Adipocyte (in vitro differentiated cells): ENCODE measurements at places on chromosomes 7 and 10.

DNA sequence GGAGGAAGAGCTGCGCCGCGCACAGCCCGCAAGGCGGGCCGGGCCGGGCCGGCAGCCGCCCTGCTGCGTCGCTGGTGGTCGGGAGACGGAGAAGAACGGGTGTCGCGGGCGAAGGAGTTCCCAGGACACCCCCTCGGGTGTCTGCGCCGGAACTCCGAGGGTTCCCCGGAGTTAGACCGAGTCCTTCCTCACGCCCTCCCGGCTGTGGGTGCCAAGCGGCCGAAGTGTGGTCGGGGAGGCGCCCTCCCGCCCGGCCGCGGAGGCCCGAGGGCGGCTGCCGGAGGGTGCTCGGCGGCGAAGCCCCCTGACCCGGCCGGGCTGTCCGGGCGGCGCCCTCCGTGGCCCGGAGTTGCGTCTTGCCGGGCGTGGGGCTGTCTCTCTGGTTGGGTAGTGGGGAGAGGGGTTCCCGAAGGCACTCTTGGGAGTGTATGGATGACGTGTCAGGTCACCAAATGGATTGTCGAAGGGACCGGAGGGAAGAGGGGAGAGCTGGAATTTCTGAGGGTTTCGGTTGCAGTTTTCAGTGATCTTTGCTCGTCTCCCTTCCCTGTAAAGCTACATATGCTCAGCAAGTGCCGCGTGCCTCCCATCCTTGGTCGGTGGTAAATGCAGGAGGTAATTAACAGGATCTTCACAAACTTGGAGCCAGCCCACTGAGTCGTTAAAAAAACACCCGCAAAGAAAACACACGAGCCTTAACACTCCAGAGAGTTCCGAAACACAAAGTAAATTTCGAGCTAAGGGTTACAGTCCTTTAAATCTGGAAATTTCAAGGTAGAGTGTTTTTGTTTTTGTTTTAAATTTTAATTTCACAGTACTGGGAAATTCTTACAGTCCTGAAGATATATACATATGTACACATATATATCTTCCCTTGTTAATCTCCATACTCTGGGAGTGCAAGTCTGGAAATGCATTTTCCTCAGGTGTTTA is 871 bp downstream of the ST7 start:
- peak; percentile 85 for DNase-seq

DNA sequence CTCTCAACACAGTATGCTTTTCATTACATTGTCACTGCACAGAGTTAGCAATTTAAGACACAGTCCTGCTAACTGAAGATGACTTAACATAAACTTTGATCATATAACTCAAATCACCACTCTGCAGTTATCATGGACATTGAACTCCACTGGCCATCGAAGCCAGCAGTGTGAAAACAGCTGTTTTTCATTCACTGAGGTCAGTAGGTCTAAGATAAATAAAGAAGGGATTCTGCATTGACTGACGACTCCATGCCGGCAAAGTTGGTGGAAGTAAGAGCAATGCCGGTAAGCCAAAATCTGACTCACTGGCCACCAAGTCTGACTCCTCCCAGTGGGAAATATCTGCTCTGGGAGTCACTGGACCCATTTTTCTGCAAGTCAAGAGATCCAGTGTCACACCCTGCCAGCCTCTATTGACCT is 449.9 kb upstream of the ANKRD30A start:
- peak; percentile 54 for DNase-seq

- DNase-seq, result peak; percentile 48
Measured at GRCh38 chr10:25226775-25227682, 52.2 kb downstream of the GPR158 start.

GRCh38 chr7:84248843-84249242 is 54.3 kb upstream of the SEMA3A start:
- no peak for DNase-seq

DNA sequence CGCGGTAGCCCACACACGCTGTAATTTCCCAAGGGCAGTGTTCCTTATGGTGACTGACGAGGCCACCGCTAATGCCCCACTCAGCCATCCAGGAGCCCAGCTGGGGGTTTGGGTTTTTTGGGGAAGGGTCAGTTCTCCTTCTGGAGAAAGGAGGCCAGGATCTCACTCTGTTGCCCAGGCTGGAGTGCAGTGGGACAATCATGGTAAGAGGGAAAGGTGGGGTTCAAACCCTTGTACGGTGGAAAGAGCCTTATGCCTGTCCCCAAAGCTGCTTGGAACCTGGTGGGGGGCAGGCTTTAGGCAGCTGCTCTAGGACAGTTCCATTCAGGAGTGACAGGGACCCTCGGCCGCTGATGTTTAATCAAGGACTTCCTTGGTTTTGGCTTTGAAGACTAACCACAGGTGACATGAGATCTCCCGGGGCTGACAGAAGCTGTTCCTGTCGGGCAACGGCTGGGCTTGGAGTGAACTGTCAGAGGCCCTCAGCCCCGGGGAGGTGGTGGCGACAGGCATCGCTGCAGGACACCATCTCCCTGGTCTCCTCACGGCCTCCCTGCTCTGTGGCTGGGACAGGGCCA is 84.5 kb downstream of the CARD11 start:
- DNase-seq, result no peak

DNA sequence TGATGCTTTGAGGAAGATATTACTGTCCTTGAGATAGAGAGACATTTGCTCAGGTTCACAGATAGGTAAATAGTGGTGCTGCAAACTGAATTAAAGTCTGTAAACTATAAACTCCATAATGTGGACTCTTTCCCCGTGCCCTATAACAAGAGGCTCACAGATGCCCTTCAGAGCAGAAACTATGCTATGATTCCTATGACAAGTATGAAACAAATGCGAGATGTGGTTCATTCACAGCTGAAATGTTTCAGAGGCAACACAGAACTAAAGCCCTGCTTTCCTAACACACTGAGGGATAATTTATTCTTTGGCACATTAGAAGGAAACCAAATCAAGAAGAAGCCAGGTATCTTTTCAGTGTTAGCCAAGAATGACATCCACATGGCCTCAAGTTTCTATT is 13.4 kb downstream of the CHUK start:
- DNase-seq, result peak; percentile 45
